ENCODE measurements at places on chromosomes 11 and 22.

DNA sequence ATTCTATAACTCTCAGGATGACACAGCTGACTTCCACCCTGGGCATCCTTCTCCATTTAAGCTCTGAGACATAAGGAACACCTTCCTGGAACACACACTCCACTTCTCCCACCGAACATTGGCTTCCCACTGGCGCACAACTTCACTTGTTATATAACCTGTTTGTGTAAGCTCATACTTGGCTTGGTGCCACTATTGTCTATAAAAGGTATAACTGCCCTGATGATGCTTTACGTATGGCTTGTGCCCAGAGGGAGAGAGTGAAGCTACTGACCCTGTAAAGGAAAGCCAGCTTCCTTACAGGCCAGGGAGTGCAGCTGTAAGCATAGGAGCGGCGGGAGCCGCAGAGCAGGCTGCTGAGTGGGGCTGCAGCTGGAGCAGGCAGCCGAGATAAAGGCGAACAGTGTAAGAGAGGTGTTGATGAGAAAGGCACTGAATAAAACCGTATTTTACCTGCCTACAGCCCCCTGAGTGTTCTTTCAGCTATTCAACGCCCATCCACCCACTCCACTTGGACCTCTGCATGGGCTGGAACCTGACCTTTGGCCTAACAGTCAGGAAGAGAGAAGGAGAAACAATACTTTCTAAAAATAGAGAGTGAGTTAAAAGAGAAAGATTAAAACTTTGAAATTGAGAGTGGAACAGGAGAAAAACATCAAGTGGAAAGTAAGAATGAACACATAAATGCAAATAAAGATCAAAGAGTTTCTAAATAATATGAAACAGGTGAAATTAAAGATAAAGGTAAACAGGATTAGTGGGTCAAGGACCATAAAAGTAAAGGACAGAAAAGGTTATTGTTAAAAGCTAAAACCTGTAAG, 252.1 kb upstream of the ARHGAP42 start:
- no peak for DNase-seq

DNA sequence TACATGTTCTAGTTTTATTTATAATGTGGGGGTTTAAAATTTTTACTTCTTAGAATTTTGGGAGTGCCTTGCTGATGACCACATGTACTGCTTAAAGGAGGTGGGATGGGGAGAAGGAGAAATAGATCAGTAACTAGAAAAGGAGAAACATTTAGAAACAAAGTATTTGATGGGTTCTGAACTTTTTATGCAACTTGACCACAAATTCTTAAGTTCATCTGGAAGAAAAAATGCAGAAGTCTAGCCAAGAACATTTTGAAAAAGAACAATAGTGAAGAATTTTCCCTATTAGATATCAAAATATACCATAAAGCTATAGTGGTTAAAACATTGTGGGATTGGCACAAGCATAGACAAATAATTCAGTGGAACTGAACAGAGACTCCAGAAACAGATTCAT, 73.3 kb upstream of the AMPD3 start:
- no peak for DNase-seq

GRCh38 chr11:92107331-92107730, 117.3 kb upstream of the FAT3 start:
- no peak for DNase-seq

DNA sequence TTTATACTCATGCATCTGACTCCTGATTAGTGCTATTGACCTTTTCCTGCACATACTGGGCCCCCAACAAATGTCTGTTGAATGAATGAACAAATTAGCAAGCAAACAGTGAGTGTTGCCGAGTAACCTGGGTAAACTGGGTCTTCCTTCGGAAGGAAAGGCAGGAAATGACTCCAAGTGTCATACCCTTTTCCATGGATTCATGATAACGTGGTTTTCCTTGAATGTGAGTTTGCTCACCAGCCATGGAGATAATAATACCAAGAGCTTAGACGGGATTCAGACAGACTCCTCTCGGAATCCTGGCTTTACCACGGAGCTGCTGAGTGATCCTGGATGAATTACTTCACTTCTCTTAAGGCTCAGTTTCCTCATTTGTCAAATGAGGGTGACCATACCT, 16.7 kb downstream of the TECTA start:
- no peak for DNase-seq

- no peak for DNase-seq
Observed at GRCh38 chr11:61392981-61393595, 701 bp downstream of the TMEM216 start.

DNA sequence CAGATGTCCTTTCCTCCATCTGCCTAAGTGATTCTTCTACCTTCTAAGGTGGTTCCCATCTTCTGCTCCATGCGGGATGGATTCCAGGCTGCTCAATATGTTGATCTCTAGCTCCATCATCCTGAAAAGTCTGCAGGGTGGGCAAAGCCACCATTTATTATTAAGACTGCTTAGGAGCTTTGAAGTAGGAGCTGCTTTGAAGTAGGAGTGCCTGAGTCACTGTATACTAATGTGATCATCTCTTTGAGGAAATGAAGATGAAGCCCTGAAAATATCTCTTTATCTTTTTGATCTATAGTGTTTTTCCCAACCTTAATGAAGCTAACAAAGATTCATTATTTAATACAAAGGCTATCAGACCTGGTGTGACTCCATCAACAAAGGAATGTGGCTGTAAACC, 13.1 kb downstream of the HEPHL1 start:
- no peak for DNase-seq

GRCh38 chr11:90747057-90747456, 524.2 kb upstream of the CHORDC1 start:
- no peak for DNase-seq

DNA sequence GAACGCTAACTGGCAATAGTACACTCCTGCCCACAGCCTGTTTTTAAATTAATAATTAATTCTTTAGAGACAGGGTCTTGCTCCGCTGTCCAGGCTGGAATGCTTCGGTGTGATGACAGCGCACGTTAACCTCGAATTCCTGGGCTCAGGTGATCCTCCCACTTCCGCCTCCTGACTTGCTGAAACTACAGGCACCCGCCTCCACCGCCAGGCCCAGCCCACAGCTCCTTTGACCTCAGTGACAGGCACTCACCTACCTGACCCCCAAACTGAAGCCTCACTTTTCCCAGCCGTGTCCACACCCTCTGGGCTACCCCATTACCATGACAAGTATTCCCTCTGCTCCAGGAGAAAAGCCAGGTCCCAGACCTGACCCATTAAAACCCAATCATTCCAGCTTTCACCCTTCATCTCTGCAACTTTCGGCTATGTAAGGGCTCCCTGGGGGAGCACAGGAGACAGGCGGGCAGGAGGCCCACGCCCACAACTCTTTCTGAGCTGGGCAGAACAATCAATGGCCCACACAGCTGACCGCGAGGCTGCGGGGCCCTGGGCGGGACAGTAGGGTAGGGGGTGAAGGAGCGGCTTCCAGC, 730 bp downstream of the LMNTD2 start:
- DNase-seq = no peak

DNA sequence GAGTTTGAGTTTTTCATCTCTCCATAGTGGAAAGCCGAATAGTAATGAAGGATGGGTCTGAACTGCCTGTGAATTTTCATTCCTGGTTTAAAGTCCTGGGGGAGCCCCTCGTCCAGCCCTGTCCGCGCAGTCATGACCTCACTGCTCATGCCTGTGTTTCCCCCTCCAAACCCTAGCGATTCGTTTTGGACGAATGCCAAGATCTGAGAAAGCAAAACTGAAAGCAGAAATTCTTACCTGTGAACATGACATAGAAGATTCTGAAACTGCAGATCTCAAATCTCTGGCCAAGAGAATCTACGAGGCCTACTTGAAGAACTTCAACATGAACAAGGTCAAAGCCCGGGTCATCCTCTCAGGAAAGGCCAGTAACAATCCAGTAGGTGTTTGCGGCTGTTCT, 30.5 kb downstream of the CDPF1 start:
- no peak for DNase-seq

- no peak for DNase-seq
Observed at GRCh38 chr22:30185129-30185528, 61.4 kb downstream of the LIF start.

DNA sequence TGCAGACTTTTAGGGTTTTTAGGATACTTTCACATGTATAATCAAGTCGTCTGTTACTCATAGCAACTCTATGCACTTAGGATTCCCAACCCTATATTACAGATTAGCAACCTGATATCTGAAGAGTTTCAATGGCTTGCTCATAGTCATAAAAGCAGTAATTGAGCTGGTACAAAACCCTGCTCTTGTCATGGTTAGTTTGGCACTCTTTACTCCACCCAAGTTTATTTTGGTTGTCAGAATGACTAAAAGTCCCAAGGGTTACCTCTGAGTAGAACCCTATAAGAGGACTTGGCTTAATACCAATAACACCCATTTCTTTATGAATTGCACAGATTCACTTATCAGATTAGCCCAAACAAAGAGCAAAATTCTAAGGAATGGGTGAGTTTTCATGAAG, 550.6 kb downstream of the SOX6 start:
- DNase-seq = no peak

GRCh38 chr11:8325591-8326304, 62.1 kb upstream of the LMO1 start:
- DNase-seq = no peak

All from nucleus accumbens (tissue), 56 donors.